ENCODE measurements at places on chromosomes 7 and 10.

DNA sequence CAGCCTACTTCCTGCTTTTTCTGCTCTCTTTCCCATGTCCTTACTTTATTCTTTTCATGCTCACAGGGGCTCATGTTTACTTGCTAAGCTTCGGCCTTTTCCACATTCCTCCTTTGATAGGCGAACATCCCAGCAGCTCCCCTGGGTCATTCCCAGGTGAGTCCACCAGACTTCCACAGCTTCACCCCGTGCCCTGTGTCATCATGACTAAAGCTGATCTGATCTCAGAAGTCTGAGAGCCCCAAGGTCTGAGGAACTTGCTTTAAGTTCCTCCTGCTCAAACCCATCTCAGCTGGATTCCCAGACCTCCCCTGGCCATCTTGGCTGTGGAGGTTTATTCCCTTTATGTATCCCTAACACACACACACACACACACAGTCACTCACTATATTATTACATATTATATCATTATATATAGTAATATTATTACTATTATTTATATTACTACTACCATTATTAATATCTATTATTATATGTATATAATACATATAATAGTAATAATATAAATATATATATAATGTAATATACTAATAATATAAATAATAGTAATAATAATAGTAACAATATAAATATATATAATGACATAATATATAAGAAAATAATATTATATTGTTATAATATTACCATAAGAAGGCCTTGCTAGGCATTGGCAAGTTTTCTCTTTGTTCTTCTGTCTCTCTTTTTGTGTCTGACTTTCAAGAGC, 295.9 kb downstream of the PTEN start:
- DNase-seq: no peak

GRCh38 chr7:35007768-35008167, 29.5 kb downstream of the DPY19L1 start:
- no peak for DNase-seq

DNA sequence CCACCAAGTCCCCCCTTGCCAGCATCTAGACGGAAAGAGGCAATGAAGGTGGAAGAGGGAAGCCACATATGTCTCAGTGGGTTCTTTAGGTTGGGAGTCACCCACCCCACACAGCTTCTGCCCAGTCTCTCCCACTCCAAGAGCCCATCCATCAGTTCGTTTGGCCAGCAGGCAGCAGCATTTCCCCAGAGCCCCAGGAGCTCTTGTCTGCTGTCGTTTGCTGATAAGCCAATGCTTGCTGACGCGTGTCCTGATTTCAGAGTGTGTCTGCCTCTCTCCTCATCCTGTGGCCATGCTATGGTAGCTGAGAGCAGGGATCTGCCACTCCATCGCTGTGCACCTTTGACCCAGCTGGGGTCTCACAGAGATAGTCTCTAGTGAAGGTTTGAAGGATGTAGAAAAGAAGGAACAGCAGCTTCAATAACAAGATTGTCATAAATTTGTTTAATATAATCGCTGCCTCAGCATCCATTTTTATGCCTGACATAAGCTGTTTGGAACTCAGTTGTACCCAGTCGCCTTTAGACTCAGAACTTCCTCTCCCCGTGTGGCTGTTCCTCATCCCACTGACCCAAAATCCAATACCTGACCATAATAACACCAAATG, 39.4 kb upstream of the GDF10 start:
- DNase-seq: no peak

- DNase-seq: no peak
Observed at GRCh38 chr7:65325793-65326432, 47.7 kb upstream of the ZNF92 start.

DNA sequence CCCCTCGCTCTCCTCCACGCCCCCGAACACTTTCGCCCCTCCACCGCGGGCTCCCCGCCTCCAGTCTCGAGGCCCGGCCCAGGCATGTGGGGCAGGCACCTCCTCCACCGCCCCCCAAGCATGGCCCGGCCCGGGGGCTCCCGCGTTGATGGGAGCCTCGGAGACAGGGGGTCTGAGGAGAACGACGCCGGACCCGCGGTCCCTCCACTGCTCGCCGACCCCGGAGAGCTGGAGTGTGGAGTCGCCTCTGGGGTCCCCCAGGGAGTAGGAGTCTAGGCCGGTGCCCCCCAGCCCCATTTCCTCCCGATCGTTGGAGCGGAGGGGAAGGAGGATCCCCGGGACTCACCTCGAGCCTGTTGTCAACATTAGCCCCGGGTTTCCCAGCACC, 206 bp downstream of the UPF2 start:
- DNase-seq: peak; percentile 42

- peak; percentile 65 for DNase-seq
Observed at GRCh38 chr7:151123822-151124464, 37.7 kb downstream of the AGAP3 start.

GRCh38 chr7:63925262-63925625, 73.4 kb upstream of the ZNF722 start:
- no peak for DNase-seq

DNA sequence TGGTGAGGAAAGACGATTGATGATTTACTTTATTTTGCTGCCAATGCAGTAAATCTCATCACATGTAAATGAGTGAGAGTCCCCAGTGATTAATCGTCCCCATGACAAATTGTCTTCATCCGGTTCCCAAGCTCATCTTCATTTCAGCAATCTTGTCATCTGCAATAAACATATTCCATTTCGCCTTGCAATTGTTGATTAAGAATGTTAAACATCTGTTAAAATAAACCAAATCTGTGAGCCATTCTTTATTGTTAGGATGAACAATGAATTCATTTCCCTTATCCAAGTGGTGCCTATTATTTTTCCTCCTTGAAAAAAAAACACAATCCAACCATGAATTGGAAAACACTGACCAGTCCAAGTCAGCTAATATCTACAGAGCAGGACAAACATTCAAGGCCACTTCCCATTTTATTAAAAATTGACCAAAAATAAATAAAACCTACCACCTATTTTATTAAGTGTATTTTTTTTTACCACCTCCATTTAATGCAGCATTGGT, 36.5 kb downstream of the NPS start:
- DNase-seq: no peak

- DNase-seq: no peak
Observed at GRCh38 chr10:111747751-111748150, 435.8 kb downstream of the GPAM start.

- DNase-seq: no peak
Observed at GRCh38 chr10:100751211-100751933, 6.0 kb downstream of the PAX2 start.

GRCh38 chr10:113613427-113613826, 50.4 kb downstream of the NRAP start:
- no peak for DNase-seq

DNA sequence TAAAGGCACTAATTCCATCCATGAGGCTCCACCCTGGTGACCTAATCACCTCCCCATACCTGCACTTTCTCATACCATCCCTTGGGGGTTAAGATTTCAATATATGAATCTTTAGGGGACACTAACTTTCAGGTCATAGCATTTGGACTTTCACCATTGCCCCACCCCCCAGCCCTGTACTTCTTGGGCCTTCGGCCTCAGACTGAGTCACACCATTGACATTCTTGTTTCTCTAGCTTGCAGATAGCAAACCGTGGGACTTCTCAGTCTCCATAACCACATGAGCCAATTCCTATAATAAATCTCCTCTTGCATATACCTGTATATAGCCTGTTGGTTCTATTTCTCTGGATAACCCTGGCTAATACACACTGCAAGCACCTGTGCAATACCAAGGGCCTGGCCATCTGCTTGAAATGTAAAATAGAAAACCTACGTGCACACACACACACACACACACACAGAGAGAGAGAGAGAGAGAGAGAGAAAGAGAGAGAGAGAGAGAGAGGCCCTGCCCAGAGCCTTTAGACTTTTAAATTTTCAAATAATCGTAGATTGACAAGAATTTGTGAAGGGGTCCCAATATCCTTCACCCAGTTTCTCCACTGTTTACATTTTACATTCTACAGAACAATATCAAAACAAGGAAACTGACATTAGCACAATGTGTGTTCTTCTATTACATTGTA, 25.3 kb downstream of the ANXA8 start:
- no peak for DNase-seq

DNA sequence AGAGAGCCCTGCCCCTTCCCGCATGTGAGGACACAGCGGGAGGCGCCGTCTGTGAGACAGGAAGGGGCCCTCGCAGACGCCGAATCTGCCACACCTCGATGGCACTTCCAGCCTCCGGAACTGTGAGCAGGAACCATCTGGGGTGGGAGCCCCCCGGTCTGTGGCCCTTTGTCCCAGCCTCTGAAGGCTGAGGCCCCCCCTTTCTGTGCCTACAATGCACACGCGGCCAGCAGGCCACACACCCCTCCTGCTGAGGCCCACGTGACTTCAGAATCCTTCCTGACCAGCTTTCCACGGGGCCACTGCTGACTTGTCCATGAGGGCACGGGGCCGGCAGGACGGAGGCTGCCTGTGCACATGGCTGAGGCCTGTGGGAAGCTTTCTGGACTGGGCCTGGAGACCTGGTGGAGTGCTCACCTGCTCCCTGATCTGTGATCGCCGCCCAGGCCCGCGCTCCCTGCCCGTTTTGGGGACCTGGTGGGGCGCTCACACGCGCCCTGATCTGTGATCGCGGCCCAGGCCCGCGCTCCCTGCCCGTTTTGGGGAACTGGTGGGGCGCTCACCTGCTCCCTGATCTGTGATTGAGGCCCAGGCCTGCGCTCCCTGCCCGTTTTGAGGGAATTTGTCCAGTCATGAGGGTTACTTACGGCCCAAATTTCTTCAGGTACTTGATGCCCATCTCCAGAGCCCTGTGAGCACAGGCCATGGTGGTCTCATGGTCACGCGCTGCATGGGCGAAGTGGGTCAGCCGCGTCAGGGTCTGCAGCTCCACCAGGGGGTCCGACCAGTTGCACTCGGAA, 34.3 kb downstream of the CFAP46 start:
- no peak for DNase-seq

- DNase-seq: no peak
Observed at GRCh38 chr7:121012919-121013318, 24.4 kb downstream of the CPED1 start.

DNA sequence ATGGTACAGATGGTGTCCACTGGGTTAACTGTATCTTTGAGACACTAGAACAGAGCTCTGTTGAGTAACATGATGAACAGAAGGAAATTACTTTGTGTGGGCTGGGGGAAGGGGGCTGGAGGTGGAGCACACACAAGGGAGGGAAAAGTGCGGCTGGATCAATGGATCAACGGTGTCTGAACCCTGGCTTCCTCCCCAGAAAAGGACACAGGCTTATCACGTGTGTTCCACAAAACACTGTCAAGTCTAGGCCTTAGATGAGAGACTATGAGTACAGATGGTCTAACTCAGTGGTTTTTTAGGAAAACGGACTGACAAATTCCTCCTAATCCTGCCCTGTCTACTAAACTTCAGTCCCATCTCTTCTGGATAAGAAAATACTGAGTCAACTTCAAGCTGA, 27.8 kb downstream of the HSPB1 start:
- DNase-seq: no peak

DNA sequence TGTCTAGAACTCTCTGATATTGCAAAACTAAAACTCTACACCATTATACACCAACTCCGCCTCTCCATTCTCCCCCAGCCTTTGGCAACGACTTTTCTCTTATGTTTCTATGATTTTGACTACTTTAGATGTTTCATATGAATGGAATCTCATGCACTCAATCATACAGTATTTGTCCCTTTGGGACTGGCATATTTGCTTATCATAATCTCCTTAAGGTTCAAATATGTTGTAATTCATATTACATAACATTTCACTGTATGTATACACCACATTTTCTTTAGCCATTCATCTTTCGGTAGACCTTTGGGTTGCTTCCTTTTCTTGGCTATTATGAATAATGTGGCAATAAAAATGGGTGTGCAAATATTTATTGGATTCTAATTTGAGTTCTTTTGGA, 164.4 kb downstream of the ARL4A start:
- DNase-seq: no peak

DNA sequence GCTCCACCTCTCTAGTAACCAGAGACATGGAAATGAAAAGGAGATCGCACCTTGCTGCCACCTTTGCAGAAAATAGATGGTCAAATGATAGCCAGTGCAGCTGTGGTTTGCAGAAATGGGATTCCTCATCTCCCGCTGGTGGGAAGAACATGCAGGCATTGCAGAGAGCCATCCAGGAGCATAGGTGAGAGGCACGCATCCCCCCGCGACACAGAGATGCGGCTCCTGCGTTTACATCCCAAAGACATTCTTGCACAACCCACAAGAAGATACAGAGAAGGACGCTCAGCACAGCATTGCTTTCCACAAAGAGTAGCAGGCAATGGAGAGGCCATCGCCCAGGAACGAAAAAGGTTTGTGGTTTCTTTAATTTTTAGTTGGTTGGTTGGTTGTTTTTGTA, 56.2 kb downstream of the OAT start:
- no peak for DNase-seq

- DNase-seq: no peak
Observed at GRCh38 chr7:2471022-2471329, 5.2 kb downstream of the GRIFIN start.

DNA sequence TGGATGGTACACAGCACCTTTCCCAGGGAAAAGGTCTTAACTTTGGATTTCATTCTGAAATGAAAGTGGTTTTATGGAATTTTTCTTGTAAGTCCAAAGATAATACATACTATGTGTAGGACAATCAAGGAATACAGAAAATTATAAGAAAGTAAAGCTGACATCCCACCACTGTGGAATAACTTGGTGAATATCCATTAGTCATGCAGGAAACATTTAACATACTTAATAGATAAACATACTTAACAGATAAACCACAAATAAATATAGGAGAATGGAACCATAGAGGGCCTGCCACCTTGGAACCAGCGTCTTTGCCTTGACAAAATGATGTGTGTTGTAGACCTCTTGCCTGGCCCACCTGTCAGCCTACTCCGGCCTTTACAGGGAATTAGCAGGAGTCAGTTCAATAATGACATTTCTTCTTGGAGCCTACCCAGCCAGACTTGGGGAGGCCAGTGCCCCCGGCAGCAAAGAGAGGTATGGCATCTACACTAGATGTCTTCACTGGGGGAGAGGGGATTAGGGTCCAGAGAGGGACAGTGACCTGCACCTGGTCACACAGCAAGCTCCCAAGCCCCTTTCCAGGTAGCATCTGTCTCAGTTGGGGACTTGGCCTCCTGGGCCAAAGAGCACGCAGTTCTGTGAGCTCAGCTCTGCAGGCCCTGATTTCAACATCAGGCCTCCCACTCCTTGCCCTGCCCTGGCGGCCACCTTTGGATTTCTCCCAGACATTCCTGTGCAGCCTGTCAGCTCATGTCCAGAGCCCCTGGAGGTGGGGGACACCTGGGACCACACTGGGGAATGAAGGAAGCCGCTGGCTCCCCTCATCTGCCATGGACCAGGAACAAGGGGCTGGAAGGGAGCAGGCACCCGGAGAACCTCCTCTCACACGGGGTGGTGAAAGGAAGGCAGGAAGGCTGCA, 112.6 kb upstream of the PPIF start:
- no peak for DNase-seq

DNA sequence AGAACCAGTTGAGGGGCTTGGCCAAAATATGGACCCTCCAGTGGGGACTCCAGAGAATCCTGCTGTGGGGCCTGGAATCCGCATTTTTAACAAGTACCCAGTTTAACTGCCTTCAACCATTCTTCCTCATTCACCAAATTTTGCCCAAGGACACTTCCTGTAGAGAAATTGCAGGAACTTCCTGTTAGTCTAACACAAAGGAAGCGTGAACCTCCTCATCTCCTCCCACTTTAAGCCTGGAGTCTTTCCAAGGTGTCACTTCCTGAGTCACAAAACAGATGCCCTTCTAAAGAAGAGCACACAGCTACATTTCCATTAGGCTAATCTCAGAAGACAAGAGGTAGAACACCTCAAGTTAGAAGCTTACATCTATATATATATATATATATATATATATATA, 188.4 kb downstream of the PPP1R17 start:
- DNase-seq: no peak

GRCh38 chr10:74078037-74078436, 72.6 kb downstream of the AP3M1 start:
- peak; percentile 9 for DNase-seq

Data from activated T-helper 1 cell treated with anti-CD3 and anti-CD28 coated beads, Interleukin-2, amount 50 U/mL, for 16 hours (primary cell).